Activated CD4-positive, alpha-beta T cell treated with anti-CD3 and anti-CD28 coated beads for 48 hours (primary cell): ENCODE measurements at places on chromosomes 2 and 18.

GRCh38 chr2:230106771-230107170 lies 38.0 kb upstream of the SLC16A14 start:
- no peak for DNase-seq

DNA sequence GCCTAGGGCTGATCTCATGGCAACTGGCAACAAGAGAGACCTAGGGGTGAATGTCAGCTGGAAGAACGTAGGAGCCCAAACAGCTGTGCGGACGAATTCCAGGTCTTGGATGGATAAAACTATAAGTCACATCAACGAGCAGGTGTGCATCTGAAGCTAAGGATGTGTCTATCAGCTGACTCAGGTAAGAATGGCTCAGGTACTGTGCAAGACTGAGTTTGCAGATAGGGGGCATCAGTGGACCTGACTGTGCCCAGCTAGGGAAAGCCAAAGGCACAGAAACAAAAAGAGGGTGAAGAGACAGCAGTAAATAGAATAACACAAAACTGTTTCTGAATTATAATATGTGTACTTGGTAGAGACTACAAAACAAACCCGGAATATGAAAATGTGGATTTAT lies 357.3 kb downstream of the ZEB2 start:
- peak; percentile 36 for DNase-seq

- DNase-seq = no peak
These were observed 125.5 kb upstream of the XIRP2 start for GRCh38 chr2:166762746-166763145.

GRCh38 chr2:29250977-29251376 lies 135.8 kb downstream of the CLIP4 start:
- no peak for DNase-seq

DNA sequence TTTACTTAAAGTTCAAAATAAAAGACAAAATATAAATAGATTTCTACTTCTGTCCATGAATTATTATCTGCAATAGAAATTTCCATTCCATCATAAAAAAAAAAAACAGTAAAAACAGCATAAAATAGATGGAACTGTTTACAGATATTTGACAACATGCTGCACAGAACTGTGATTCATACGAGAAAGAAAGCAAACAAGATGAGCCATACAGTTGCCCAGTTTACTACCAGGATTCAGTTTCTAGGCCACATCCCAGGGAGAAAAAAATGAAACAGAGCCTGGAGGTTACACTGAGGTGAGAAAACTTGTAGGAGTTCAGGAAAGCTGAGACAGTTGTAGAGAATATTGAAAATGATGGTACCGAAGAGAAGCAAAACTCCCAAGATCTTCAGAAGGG lies 1426.9 kb upstream of the ACVR2A start:
- DNase-seq = no peak

GRCh38 chr18:79587779-79588635 lies 91.6 kb upstream of the CTDP1 start:
- no peak for DNase-seq

DNA sequence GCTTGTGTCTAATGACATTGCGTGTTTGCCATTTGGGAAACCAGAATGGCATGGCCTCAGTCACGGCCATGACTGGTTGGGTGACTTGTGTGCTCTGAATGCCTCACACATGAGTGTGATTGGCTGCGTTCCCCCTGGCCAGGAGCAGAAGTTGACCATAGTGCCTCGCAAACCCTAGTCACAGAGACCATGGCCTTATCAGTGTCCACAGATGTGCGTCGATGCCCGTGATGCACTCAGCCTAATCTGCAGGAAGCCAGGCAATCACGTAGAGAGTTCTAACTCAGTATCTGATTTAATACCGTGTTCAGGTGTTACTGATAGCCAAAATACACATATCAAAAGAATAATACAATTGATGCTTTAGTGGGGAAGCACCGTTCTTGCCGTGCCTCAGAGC lies 64.0 kb downstream of the BOLA3 start:
- no peak for DNase-seq

GRCh38 chr2:171318463-171318934 lies 115.3 kb downstream of the METTL8 start:
- peak; percentile 33 for DNase-seq

DNA sequence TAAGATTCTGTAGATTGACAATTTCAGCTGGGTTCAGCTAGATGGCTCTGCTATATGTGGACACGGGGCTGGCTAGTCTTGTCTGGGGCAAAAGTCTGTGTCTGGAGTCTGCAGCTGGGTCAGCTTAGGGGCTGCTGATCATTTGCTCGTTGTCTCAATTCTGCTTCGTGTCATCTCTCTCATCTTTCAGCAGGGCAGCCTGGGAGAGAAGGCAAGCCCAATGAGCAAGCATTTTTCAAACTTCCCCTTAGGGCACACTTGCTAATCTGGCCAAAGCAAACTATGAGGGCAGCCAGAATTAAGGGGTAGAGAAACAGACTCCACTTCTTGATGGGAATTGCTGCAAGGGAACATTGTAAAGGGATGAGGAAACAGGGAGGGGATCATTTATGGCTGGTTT lies 462.6 kb downstream of the SLC4A3 start:
- DNase-seq = no peak

GRCh38 chr2:64634345-64635267 lies 19.1 kb downstream of the SERTAD2 start:
- DNase-seq = no peak

DNA sequence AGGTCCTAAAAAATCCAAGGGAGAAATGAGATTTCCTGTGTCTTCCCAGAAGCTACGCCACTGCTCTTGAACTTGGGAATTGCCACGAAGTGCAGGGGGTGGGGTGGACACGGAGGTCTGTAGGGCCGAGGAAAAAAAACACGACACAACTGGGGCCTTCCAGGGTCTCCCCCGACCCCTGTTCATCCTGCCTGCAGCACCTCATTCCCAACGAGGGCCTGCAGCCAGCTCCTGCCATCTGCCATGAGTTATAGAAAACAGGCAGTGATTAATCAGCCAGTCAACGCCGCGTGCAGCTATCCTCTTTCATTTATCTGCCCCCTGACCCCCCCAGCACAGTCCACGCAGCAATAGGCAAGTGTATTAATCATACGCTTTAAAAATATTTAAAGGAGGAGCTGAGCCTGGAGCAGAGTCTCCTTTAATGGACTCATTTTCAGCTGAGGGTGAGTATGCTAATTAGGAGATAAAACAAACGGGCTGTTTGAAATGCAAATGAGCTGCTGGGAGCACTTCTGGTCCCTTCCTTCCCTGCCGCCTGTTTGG lies 209.9 kb downstream of the TFCP2L1 start:
- DNase-seq = peak; percentile 81

DNA sequence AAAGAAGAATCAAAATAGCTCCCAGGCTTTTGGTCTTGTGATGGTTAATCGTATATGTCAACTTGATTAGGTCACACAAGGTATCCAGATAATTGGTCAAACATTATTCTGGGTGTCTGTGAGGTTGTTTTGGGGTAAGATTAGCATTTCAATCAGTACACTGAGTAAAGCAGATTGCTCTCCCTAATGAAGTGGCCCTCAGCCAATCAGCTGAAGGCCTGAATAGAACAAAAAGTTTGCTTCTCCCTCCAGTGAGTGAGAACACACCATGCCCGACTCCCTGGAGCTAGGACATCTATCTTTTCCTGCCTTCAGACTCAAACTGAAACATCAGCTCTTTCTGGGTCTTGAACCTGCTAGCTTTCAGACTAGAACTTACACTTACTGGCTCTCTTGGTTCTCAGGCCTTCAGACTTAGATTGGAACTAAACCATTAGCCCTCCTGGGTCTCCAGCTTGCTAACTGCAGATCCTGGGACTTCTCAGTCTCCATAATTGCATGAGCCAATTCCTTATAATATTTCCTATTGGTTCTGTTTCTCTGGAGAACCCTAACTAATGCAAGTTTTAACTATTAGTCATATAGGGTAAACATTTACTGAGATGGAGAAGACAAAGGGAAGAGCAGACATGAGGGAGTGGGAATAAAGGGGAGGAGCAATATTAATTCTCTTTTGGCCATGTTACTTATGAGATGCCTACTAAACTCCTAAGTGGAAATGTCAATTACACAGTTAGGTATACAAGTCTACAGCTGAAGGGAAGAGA lies 25.5 kb downstream of the LNPK start:
- DNase-seq = no peak

GRCh38 chr2:112259509-112260294 lies 4.9 kb upstream of the ZC3H8 start:
- peak; percentile 90 for DNase-seq

DNA sequence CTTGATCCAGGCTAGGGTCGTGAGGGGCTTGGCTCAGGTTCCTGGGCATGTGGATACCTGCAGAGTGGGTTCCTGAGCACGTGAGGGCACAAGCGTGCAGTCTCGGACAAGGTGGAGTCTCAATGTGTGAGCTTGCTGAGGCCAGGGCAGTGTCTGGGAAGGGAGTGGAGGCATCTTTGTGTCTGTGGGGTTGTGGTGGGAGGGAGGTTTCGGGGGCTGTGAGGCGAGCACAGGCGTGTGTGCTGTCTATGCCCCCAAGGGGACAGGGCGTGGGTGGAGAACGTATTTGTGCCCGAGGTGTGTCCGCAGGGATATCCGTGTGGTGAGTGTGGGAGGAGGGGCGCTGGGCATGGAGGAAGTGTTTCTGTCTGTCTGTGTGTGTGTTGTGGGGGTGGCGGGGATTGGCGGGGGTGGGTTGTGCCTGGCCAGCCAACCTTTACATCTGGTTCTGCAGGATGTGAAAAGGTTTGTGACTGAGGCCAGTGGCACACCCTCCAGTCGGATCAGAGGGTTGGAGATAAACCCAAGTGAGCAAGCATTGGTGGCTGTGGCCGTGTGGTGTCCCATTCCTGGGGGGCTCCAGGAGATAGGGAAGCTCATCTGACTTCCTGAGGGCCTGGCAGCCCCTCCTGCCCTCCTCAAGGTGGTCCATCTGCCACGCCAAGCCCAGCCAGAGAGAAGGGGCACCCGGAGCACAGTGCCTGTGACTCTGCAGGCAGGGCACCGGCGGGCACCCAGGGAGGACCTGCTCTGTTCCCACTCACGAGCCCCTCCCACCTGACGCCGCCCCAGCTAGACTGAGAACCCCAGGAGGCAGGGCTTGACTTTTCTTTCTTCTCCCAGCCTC lies 57.1 kb downstream of the ZFP36L2 start:
- DNase-seq = peak; percentile 33

DNA sequence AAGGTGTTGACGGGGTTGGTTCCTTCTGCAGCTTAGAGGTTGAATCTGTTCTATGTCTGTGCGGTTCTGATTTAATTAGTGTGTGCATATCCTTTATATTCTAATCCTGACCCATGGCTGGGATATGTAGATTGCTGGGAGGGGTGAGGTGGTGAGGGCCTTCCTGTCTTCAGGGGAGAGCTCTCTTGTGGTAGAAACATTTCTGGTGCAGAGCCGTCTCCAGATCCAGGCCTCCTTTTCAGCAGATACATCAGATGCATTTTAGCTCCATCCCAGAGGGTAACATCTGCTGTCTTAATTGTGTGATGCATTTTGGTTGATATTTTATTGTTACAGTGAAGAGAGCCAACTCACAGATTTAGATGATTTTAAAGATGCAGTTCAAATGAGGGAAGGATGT lies 227.8 kb downstream of the AGAP1 start:
- no peak for DNase-seq

- no peak for DNase-seq
These were observed 92.2 kb upstream of the SEC11C start for GRCh38 chr18:59047321-59048047.

DNA sequence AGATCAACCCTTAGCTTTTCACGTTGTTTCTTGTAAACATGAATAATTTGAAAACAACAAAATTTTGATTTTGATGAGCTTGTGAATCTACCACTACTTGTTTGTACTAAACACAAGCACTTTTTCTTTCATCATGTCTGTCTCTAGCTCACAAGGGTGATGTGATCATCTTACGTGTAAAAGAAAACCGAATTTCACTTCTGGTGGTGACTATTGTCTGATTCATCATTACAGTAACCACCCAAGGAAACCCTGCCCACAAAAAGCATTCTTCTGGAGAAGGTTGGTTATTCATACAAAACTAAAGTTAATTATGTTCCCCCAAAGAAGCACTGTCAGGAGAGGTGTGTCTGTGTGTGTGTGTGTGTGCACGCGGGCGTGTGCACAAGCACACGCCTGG lies 285.4 kb downstream of the ZNF516 start:
- peak; percentile 17 for DNase-seq

- DNase-seq = no peak
These were observed 264.1 kb upstream of the MEIS1 start for GRCh38 chr2:66170744-66171330.

- DNase-seq = no peak
These were observed 104.6 kb upstream of the CTDP1 start for GRCh38 chr18:79574938-79575525.

GRCh38 chr2:127411653-127412369 lies 6.4 kb upstream of the PROC start:
- DNase-seq = no peak

GRCh38 chr2:8003462-8004075 lies 678.3 kb upstream of the ID2 start:
- no peak for DNase-seq

GRCh38 chr2:105600949-105601794 lies 143.5 kb upstream of the NCK2 start:
- DNase-seq = no peak

GRCh38 chr2:125004106-125004800 lies 979.2 kb downstream of the CNTNAP5 start:
- no peak for DNase-seq

DNA sequence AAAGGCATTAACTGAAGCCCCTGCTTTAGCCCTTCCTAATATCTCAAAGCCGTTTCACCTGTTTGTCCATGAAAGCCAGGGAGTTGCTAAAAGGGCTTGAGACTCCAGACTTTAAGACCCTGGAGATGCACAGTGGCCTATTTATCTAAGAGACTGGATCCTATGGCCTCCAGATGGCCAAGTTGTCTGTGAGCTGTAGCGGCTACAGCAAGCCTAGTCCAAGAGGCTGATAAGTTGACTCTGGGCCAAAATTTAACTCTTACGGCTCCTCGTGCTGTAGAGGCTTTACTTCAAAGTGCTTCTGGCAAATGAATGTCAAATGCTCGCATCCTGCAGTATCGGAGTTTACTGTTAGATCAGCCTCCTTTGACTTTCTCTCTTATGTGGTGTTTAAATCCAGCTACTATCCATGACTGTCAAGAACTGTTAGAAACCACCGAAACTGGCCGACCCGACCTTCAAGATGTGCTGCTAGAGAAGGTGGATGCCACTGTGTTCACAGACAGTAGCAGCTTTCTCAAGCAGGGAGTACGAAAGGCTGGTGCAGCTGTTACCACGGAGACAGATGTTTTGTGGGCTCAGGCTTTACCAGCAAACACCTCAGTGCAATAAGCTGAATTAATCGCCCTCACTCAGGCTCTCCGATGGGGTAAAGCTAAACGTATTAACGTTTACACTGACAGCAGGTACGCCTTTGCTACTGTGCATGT lies 336.7 kb upstream of the CNTNAP5 start:
- DNase-seq = no peak

- DNase-seq = no peak
These were observed 31.5 kb downstream of the EPB41L5 start for GRCh38 chr2:120044336-120044735.

DNA sequence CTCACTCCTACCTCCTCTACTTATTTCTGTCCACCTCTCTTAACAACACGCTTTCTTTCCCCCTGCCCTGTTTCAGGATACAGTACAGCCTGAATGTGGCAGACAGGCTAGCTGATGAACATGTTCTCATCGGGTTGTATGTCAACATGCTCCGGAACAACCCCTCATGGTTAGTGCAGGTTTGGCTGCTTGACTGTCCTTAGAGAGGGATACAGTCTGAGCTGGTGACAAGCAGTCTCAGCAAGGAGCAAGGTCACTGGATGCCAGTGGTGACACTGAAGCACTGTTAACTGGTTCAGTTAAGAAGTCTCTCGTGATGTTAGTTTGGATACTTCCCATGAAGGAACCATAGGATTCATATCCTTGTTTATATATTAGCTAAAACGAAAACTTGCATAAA lies 128.6 kb downstream of the DTNA start:
- DNase-seq = no peak
